ENCODE measurements at places on chromosomes 7 and 10.
A peak's percentile ranks its signal among the peaks of the same experiment; 100 is the strongest.

DNA sequence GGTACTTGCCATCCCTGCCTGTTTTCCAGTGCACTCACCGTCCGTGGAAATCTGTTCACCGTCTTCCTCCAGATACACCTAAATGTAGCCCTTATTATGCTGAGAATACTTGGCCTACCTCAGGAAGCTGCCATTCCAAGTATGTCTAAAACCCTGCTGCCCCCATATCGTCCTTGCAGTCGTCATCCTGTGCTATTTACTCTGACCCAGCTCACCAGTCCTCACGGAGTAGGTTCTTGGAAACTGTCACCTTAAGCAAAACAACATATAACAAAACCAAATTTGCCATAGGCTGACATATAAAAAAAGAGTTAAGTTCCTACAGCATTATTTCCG is 880 bp upstream of the PIP4K2A start:
- DNase-seq, result no peak

DNA sequence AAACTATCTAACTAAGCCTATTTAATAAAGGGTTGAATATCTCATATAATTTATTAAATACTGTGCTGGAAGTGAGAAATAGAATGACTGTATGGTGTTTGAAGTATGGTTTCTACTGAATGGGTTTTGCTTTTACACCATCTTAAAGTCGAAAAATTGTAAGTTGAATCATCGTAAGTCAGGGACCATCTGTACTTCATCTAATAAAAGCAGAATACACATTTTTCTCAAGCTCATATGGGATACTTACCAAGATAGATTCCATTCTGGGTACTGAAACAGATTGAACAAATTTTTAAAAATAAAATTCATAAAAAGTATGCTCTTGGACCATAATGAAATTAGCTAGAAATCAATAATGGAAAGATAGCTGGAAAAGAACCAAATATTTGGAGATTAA is 285.4 kb downstream of the CXCL12 start:
- no peak for DNase-seq

DNA sequence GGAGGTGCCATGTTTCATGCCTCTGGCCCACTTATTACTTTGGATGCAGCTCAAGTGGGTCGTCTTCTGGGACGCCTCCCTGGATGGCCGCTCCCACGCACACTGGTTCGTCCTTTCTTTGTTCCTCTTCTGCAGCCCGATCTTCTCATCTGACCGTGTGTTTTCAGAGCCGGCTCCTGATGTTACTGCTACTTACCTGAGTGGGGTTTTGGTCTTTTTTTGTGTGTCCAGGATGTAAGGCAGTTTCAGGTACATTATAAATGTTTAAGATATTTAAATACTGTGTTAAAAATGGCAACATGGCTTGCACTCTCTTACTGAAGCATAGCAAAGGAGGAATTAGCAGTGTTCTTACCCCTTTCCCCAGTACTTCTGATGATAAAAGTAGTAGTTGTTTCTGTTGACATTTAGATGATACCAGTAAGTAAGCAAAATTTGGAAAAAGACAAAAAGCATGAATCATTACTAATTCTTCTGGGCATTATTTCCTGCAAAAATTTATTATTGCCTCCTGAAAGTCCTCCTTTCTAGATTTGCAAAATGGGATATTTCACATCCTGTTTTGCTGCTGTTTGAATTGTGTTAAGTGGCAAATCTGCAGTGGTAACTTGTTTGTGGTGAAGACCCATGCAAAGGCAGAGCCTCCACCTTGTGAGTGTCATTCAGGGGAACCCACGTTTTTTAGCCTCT is 59.4 kb downstream of the SHH start:
- no peak for DNase-seq

GRCh38 chr7:156475666-156476065 is 164.9 kb upstream of the RNF32 start:
- no peak for DNase-seq

GRCh38 chr10:122140941-122141623 is 130.0 kb upstream of the BTBD16 start:
- no peak for DNase-seq

DNA sequence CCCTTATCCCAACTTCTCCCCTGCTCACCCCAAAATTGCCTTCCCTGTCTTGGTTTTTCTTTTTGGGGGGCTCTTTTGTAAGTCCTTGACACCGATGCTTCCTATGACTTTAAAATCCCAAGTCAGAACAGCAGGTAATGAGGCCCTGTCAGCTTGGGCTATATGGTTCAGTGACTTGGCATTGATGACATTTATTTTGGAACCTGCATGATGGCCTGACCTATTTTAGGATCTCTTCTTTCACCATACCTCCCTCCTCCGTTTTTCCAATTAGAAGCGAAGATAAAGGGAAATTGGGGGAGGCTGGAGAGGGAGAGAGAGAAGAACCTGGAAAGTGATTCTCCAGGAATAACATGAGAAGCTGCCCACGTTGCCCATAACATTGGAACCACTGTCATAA is 424.9 kb upstream of the AUTS2 start:
- no peak for DNase-seq

- peak; percentile 5 for DNase-seq
Observed at GRCh38 chr7:32200646-32201045, 130.4 kb upstream of the PDE1C start.

DNA sequence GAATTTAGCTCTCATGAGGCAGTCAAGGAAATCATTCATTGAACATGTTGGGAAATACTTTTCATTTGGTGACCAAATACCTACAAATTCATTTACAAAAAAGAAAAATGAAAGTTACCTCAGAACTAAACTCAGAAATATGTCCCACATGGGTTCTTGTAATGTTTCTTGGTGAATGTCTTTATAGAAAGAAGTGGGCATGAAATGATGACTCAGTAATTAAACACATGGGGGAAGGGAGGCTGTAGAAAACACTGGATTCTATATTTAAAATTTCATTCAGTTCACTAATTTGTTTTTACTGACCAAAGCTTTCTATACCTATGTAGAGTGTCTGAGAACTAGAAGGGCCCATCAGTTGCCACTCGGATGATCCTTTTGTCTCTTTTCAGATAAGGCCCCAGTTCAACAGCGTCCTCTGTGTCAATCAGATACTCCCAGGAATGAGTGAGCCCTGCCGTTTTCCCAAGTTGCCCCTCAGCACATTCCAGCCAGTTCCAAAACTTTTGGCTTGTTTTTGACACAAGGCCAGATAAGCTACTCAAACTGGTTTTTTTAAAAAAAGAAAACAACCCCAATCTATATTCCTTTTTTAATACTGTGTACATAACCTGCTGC is 49.3 kb upstream of the AGBL3 start:
- no peak for DNase-seq

- DNase-seq, result no peak
Observed at GRCh38 chr10:60073781-60074656, 167.7 kb upstream of the CCDC6 start.

DNA sequence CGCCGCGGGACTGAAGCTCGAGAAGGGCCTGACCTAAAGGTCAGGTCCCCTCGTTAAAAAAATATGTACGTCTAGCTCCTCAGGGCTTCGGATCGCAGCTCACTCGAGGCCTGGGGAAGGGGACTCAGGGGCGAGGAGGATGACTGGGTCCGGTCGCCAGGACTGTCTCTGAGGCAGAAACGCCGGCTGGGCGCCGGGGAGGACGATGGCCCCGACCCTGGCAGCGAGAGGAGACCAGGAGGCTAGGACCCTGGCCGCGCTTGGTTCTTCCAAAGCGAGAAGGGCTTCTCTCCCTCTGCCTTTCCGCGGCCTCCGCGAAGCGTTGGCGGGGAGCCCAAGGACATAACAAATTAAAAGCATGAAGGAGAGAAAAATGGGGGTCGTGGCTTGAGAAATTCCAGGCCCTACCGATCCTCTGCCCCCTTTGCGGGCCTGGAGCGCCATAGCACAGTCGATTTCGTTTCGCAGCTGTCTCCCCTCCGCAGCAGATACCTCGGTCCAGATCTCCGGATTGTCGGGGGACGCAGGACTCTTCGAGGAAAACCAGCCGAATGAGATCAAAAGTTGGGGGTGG is 3.1 kb downstream of the NKX2-3 start:
- no peak for DNase-seq

GRCh38 chr7:29375641-29376562 is 181.3 kb downstream of the CHN2 start:
- no peak for DNase-seq

DNA sequence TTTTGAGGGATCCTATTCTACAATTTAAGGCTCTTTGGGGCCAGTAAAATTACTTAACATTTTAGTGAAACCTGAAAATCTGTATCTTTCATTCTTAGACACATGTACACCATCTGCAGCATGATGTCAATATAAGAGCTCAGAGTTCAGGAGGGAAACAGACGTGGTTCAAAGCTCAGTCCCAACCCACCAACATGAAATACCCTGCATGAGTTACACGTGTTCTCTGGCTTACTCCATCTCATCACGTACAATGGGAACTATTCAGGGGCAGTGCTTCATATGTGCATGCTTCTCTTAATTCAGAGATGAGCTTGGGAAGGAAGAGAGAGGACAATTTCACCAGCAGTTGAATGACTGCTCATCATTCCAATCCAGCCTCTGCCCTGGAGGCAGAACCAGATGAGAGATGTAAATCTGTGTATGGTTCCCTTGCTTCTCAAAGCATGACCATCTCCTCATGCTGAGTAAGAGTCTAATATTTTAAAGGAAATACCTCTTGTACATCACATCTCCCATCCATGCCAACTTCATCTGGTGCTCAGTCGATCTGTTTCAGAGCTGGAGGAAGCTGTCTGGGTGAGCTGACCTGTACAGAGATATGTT is 29.0 kb upstream of the ADAM12 start:
- no peak for DNase-seq

DNA sequence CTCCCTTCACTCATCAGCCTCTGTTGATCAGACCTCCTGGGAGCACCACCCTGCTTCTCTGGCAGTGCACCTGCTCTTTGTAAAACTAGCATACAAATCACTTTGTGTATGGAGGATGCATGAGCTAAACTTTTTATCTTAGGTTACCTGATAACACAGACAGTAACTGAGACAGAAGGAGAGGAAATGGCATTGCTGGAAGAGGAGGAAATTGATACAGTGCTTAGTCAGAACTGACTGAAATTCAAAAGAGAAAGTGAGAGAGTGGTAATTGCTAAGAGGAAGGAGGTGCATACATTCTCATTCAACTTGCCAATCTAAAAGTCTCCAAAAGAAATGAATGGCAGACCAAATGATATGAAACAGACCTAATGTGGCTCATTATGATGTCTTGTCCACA is 1120.7 kb downstream of the GATA3 start:
- DNase-seq, result no peak

DNA sequence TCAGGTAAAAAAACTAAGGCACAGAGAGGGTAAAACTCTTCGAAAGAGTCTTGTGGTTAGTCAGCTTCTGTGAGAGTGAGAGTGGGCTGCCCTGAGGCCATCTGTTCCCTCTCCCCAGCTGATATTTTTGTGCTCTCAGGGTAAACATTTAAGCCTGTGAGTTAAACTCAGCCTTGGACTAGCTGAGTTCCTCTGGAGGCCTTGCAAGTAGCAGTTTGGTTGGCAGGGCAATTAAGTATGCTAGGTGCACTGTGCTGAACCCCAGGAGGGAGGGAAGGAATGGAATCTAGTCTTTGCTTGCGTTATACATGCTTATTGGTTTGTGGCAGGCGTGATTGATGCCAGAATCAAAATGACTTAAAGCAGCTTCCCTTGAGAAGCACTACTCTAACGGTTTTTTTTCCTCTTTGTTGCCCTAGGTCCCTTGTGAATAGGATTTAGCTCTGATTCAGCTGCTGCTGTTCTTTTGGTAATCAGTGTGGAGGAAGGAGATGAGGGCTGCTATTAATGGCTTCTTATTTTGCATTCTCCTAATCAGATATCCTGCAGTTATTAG is 140.2 kb downstream of the AUTS2 start:
- DNase-seq, result peak; percentile 56

DNA sequence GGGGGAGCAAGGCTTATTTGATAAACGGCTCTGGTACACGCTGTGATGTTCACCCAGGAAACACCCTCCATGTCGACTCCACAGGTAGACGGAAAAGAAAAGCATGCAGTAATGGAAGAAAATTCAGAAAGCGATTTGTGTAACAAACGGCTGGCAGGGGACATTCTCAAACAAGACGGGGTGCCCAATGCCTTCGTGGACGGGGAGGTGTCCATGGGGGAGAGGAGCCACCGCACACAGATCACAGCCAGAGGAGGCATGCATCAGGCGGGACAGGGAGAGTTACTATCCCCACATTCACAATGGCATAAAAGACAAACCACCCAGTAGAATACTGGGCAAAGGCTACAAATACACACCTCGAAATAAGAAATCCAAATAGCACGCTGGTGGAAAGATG is 20.1 kb downstream of the CNPY1 start:
- DNase-seq, result no peak

DNA sequence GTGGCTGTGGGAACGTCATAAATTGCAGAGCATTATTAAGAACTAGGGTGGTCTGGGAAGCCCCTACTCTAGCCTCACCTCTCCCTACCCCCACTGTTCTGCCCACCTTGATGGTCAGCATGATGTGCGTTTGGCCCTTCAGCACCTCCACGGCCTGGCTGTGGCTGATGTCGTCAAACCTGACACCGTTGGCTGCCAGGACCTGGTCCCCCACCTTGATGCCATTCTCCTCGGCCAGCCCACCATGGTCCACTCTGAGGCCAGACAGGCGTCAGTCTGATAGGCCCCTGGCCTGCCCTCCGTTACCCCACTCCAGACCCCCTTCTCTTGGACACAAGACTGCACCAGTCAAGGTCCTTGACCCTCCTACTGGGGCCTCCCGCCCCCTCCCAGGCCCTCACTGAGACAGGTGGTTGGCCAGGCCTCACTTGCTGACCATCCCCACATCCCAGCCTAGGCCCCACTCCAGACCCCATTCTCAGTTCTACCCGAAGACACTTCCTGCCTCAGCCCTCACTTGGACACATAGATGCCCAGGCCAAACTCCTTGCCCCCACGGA is 9.2 kb downstream of the PDZD7 start:
- DNase-seq, result no peak

Measured in NCI-H446 treated with DMSO at 0.1 percent for 48 hours (cell line).